SK-N-MC (cell line): ENCODE measurements at places on chromosomes 12 and 14.

- DNase-seq: no peak
Measured at GRCh38 chr12:58097741-58098140, 156.4 kb downstream of the ATP23 start.

DNA sequence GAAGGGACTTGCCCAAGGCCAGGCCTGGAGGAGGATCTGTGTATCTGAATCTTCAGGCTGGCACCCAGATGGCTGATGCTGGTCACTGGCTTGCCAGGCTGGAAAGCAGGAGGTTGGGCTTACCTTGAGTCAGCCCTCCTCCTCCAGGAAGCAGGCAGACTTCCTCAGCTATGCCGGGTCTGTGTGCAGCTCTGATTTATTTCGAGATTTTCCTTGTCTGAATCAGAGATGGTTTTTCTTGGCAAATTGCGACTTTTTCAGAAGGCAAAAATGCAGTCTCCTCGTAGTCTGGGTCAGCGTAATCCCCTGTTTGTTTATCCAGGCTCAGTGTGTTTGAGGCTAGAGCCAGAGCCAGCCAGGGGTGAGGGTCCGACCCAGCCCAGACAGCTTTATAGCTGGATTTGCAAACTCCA lies 48.9 kb downstream of the SMOC1 start:
- DNase-seq: no peak

- DNase-seq: no peak
Measured at GRCh38 chr14:75822522-75823141, 159.2 kb downstream of the TGFB3 start.

- no peak for DNase-seq
Measured at GRCh38 chr12:2959505-2960389, 550 bp downstream of the TEAD4 start.

GRCh38 chr12:3727877-3728632 lies 24.9 kb downstream of the CRACR2A start:
- peak; percentile 34 for DNase-seq

- DNase-seq: no peak
Measured at GRCh38 chr14:55600784-55601561, 21.0 kb downstream of the KTN1 start.

DNA sequence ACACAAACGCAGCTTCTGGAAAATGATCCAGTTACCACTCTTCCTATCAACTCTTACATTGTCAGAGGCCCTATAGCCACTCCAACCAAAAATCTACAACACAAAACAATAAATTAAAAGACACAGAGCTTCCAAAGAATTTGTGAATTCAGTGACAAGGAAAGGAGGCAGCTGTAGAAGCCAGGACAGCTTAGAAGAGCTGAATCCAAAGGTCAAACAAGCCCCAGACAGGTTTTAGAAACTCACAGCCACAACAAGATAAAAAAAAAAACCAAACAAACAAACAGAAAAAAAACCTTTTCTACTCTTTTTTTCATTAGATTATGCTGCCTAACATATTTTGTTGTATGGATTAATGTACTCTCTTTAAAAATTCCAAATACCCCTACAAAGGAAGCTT lies 94.4 kb downstream of the KIF21A start:
- no peak for DNase-seq

DNA sequence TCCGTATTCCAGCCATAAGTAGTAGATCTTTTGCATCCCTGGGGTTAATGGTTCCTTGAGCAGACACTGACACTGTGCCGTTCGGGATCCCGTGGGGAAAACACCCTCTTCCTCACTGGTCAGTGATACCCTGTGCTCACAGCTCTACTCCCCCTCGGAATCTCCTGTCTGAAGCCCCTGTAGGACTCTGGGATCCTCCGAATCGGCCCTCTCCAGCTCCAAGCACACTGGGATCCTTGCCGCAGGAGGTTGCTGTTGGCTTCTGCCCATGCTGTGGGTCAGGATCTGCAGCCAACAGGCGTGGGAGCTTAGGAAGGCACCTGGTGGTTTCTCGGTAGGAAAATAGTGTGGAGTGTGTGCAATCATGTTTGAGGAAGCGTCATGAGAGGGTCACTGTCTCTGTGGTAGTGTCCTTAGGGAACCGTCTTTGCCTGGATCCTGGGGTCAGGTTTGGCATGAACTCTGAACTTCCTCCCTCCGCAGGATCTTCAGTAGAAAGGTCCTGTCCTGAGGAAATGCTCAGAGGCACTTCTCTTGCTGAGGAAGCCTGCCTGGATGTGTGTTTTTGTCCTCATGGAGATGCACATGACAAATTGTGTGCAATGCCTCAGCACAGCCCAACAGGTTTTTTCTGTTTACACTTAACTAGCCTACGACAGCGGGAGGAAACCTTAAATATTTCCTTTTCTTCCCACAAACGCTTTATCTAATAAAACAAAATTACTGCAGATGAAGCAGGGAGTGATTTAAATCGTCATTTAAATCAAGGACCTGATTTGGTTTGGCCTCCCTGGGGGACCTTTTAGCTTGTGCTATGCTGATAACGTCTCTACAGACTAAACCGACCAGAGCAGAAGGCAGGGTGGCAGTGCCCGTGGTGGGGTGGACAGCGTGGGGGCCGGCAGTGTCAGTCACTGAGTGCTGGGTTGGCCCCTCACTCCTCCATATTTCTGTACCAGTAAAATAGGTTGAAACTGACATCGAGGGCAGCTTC lies 18.7 kb downstream of the FBXL14 start:
- peak; percentile 70 for DNase-seq
